Pons (tissue), 1 donor: ENCODE measurements at places on chromosomes 4 and X.
A peak's percentile ranks its signal among the peaks of the same experiment; 100 is the strongest.

DNA sequence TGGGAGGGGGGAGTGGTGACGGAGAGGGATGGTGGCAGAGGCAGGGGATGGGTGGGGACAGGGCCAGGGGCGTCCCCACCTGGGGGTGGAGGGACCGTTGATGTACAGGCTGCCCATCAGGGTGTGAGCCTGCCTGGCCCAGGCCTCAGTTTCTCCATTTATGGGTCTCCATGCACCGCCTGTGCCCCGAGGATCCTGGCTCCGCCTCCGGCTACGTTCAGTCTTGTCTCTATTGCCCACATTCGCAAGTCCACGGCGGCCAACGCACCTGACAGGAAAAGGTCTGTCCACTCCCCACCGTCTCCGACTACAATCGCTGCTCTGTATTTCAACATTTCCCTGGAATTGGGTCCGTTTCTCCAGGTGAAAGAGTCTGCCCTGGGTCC is 96.3 kb upstream of the NKX1-1 start:
- no peak for DNase-seq

DNA sequence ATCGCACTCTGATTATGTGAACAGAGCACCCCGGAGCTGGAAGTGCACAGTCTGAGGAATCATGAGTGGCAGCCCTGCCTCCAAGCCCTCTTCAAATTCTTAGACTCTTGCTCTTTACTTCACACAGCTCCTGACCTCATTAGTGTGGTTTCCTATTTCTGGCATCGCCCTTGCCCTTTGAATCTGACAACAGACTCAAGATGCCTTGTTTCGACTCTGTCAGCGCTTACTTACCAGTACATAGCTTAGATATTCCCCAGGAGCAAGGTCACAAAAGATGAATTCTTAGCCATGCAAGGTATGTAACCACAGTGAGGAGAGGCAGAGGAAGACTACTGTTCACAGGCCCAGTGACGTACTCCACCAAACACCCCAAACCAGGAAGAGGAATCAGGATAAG is 167.2 kb downstream of the KDR start:
- DNase-seq: no peak

DNA sequence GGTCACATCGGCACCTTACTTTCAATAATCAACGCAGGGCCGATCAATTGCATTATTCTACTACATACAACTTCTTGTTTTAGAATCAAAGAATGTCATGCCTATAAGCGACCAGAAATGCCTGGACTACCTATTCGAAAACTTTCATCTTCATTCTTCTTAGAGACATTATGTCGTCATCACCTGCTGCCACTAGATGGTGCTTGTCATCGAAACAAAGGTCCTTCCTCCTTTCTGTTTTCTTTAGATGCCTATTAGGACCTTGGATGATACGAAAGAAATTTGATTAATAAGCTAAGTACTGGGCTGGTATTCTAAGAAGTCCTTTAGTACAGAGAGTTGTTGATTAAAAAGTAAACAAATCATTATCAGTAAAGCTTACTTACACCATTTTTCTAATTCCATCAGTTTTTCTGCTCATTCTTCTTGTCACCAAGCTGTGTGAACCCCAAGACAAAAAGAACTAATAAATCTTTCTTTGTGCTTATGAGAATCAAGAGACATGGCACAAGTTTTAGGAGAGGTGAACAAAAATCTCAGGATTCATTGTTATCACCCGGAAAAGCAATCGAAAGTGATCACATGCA is 154.5 kb upstream of the SLC4A4 start:
- DNase-seq: peak; percentile 83

GRCh38 chrX:135384161-135384836 is 37.4 kb upstream of the SMIM10L2A start:
- DNase-seq: no peak

DNA sequence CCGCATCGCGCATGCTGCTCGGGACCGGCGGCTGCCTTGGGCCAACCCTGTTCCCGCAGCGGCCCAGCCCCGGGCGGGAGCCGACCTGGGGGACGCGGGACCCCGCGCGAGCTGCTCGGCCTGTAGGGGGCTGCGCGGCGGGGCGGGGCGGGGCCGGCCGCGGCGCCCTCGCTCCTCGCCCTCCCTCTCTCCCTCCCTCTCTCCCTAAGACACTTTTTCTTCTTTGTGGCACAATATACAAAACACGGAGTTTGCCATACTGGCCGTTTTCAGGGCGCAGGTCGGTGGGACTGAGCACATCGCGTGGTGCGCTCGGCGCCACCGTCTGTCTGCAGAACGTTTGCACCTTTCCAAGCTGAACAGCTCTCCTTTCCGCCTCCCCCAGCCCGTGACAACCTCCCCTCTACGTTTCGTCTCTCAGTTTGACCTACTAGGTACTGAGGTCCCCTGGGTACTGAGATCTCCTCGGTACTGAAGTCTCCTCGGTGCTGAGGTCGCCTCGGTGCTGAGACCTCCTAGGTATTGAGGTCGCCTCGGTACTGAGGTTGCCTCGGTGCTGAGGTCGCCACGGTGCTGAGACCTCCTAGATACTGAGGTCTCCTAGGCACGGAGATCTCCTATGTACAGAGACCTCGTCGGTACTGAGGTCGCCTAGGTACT is 261.1 kb upstream of the PLCXD1 start:
- no peak for DNase-seq

GRCh38 chrX:63765712-63766111 is 19.3 kb downstream of the ARHGEF9 start:
- no peak for DNase-seq
